Mesenchymal stem cell (in vitro differentiated cells and primary cell): ENCODE measurements at places on chromosomes 12 and 14.

GRCh38 chr14:44404599-44404998 lies 102.5 kb downstream of the FSCB start:
- no peak for DNase-seq
- no peak overlapping the region for H3K4me3 ChIP-seq
- no peaks in the 10 kb centered on the region for H3K27me3 ChIP-seq
- no peaks in the 10 kb centered on the region for H3K36me3 ChIP-seq

DNA sequence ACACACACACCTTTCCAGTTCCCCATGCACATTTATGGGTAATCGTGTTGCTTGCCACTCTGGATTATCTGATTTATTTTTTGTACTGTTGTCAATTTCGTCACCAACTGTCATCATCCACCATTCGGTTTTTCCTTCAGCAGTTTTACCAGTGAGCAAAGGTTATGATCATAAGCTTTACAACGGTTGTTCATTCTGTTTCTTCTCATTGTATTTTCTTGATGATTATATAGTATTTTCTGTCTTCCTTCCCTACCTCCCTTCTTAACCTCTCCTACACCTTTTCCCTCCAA lies 680 bp downstream of the NECAP1 start:
- H3K36me3 ChIP-seq: no peaks in the 10 kb centered on the region
- DNase-seq: no peak
- H3K27ac ChIP-seq: no peak overlapping the region
- peak overlapping the region; percentile 98 for H3K4me3 ChIP-seq
- H3K4me1 ChIP-seq: peaks cover 5% of the 10 kb centered on the region

GRCh38 chr12:120698665-120699064 lies 11.6 kb upstream of the UNC119B start:
- peaks cover 1% of the 10 kb centered on the region for H3K4me1 ChIP-seq
- H3K27ac ChIP-seq: no peak overlapping the region
- H3K4me3 ChIP-seq: no peak overlapping the region
- no peaks in the 10 kb centered on the region for H3K27me3 ChIP-seq

GRCh38 chr14:56159066-56159465 lies 40.9 kb downstream of the PELI2 start:
- no peaks in the 10 kb centered on the region for H3K36me3 ChIP-seq
- H3K27ac ChIP-seq: no peak overlapping the region
- H3K27me3 ChIP-seq: no peaks in the 10 kb centered on the region
- no peak for DNase-seq

DNA sequence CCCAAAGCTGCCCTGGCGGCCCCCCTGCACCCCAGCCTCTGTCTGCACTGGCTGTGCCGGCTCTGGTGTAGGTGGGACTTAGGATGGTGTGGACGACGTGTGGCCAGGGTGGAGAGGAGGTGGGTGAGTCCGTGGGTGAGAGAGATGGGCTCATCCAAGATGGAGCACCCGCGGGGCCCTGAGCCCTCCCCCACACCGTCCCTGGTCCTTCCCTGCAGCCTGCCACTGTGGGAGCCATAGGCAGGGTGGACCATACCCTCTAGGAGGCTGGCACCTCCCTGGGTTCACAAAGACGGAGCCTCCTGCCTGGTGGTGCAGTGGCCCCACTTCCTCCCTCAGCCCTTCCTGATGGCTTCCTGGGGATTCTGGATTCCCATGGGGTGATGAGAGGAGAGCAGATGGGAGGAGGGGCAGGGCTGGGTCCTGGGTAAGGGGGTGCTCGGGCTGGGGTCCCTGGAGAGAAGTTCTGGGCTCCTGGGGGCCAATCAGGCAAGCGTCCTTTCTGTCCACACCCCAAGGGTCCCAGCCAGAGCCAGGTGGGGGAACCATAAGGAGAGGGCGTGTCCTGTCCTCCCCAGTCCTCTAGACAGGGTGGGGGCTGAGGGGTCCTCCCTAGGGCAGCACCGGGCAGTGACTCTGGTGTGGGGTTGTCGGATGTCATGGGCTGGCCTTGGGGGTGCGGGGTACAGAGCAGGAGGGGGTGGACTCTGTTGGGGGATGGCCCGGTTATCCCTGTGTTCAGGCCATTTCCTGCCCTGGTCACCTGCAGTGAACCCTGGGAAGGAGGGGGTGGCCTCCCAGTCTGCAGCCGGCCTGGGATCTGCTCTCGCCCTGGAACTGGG lies 384.8 kb downstream of the TMEM121 start:
- no peak for DNase-seq
- no peaks in the 10 kb centered on the region for H3K4me1 ChIP-seq
- no peak overlapping the region for H3K4me3 ChIP-seq

GRCh38 chr12:3119192-3119755 lies 42.1 kb downstream of the TSPAN9 start:
- H3K27me3 ChIP-seq: no peaks in the 10 kb centered on the region
- H3K27ac ChIP-seq: peak overlapping the region; percentile 86
- peaks cover 6% of the 10 kb centered on the region for H3K36me3 ChIP-seq
- H3K4me1 ChIP-seq: peaks cover 44% of the 10 kb centered on the region
- no peak for DNase-seq

- no peaks in the 10 kb centered on the region for H3K27me3 ChIP-seq
- H3K4me1 ChIP-seq: peaks cover 4% of the 10 kb centered on the region
- DNase-seq: no peak
- H3K4me3 ChIP-seq: no peak overlapping the region
These were observed 22.3 kb upstream of the RAB21 start for GRCh38 chr12:71732357-71732712.

- H3K4me3 ChIP-seq: no peak overlapping the region
- H3K27me3 ChIP-seq: peaks cover 51% of the 10 kb centered on the region
- no peak overlapping the region for H3K27ac ChIP-seq
- H3K4me1 ChIP-seq: peaks cover 6% of the 10 kb centered on the region
- DNase-seq: no peak
These were observed 170.4 kb downstream of the DAD1 start for GRCh38 chr14:22418631-22419030.

DNA sequence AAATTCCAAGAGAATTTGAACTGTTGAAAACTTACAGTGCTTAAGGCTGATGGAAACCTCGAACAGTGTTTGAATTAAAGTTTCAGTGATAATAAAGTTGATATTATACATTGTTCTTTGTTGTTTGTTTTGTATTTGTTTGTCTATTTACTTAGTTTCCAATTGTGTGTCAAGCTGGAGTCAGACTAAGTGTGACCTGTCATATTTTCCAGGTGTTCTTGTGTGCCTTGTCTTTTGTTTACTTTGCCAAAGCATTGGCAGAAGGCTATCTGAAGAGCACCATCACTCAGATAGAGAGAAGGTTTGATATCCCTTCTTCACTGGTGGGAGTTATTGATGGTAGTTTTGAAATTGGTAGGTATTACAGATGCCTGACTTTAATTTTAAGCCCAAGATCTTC lies 6.0 kb downstream of the SLCO1C1 start:
- no peaks in the 10 kb centered on the region for H3K36me3 ChIP-seq
- no peak overlapping the region for H3K27ac ChIP-seq
- no peak overlapping the region for H3K4me3 ChIP-seq
- no peak for DNase-seq
- no peaks in the 10 kb centered on the region for H3K4me1 ChIP-seq
- H3K27me3 ChIP-seq: no peaks in the 10 kb centered on the region

DNA sequence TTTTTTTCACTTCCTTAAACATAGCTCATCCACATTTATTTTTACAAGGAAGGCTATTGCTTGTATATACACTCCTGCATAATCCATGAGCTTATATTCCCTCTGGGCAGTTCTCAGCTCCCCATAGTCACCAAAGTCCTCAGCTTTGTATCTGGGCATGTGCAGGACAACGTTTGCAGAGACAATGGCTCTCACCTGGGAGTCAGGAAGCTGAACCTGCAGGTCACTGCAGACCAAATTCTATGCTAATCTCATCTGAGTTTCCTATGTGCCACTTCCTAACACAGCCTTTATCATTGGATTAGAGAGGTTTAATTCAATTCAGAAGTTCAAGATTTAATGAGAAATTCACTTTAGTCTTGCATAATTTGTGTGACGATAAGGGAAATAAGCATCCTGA lies 131.5 kb downstream of the KCNK10 start:
- H3K27me3 ChIP-seq: peaks cover 4% of the 10 kb centered on the region
- no peak overlapping the region for H3K27ac ChIP-seq
- no peaks in the 10 kb centered on the region for H3K4me1 ChIP-seq
- no peak overlapping the region for H3K4me3 ChIP-seq
- no peak for DNase-seq

- no peaks in the 10 kb centered on the region for H3K27me3 ChIP-seq
- H3K4me1 ChIP-seq: no peaks in the 10 kb centered on the region
- no peak overlapping the region for H3K4me3 ChIP-seq
- DNase-seq: peak; percentile 39
These were observed 99.9 kb downstream of the RAD51B start for GRCh38 chr14:67919259-67920032.
